ENCODE measurements at places on chromosomes 1 and 21.

DNA sequence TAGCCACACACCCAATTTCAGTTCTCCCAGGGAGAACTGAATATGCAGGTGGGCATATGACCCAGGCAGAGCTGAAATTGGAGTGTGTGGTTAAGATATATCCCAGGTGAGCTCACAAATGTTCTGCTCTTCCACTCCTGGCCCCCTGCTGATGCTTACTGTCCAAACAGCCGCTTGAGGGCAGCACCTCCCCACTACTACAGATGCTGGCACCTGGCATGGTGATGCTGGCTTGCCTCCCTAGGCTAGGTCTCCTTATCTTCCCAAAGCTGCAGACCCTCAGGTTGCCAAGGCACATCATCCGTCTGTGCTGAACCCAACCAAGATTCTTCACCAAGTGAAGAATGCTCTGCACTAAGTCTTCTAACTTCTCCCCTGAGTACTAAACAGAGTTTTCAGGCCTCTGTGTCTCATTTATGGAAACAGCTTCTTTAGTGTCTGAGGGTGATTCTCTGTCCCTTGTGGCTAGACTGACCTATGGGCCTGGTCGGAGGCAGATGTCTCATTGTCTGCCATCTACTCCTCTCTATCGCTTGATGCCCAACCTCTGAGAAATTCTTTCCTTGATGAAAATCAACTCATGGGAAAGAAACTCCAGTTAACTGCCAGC lies 27.2 kb downstream of the XCL1 start:
- H3K27ac ChIP-seq: no peak overlapping the region
- DNase-seq: peak; percentile 61
- H3K4me3 ChIP-seq: no peak overlapping the region
- no peaks in the 10 kb centered on the region for H3K27me3 ChIP-seq

- no peaks in the 10 kb centered on the region for H3K36me3 ChIP-seq
- no peak overlapping the region for H3K4me3 ChIP-seq
- no peaks in the 10 kb centered on the region for H3K4me1 ChIP-seq
- H3K27me3 ChIP-seq: no peaks in the 10 kb centered on the region
Measured at GRCh38 chr1:33719326-33719725, 144.6 kb upstream of the HMGB4 start.

DNA sequence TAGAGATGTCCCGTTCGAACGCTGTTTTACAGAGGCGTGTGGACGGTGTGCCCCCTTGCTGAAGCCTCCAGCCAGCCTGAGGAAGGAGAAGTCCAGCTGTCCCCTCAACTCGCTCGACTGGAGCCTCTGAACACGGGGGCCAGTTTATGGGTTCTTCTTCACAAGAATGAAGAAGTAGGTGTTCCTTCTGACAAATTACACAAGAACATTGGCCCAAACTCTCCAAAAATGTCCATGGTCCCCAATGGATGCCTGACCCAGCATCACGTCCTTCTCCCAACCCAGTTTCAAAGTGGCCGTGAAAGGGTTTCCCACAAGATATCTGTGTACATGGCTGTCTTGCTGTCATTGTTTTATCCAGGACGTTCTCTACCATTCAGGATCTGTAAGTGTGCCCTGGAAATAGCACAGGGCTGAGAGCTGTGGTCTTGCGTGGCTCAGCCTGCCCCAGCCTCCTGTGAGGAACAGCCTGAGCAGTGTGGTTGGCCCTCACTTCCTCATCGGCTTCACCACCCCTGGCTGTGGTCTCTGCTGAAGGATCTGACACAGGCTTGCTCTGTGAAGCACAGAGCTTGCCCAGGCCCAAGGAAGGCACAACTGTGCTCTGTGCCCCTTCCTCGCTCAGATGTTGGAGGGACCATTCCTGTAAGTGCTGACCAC lies 1.0 kb upstream of the S100B start:
- peak overlapping the region; percentile 83 for H3K27ac ChIP-seq
- H3K4me3 ChIP-seq: peak overlapping the region; percentile 25
- DNase-seq: peak; percentile 43
- H3K36me3 ChIP-seq: no peaks in the 10 kb centered on the region

GRCh38 chr1:170415710-170416372 lies 116.1 kb upstream of the GORAB start:
- no peaks in the 10 kb centered on the region for H3K4me1 ChIP-seq
- peaks cover 16% of the 10 kb centered on the region for H3K27me3 ChIP-seq
- no peak overlapping the region for H3K4me3 ChIP-seq

DNA sequence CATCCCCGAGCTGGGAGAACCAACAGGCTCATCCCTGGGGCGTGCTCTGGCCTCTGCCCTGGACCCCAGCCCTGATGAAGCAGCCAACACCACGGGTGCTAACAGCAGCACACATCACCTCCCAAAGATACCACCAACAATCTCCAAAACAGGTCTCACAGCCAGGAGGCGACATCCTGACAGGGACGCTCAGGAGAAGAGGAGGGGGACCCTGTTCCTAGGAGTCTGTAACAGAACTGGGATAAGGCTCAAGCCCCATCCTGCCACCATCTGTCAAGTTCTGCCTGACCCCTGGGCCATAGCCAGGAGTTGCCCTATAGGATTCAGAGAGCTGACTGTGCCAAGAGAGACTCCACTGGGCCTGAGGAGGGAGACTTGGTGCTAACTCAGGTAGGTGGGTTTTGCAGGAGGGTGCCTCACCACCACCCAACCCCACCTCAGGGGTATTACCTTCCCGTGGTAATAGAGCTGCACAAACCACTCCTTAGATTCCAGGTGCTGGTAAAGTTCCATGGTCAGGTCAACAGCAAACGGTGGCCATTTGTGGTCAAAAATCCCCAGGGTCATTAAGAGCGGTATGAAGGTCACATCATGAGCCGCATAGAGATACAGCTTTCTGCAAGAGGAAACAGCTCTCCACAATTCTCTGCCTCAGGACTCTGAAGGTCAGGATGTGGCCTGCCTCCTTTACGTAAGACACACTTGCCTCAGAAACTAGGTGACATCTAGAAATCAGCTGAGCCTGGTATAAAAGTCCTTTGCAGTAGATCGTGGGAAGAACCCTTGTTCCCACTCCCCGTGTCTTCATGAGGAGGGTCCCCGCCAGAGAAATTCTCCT lies 22.3 kb downstream of the ACP6 start:
- H3K27ac ChIP-seq: peak overlapping the region; percentile 82
- peaks cover 41% of the 10 kb centered on the region for H3K4me1 ChIP-seq
- H3K4me3 ChIP-seq: peak overlapping the region; percentile 22

- peaks cover 12% of the 10 kb centered on the region for H3K36me3 ChIP-seq
- H3K4me3 ChIP-seq: peak overlapping the region; percentile 87
- peaks cover 27% of the 10 kb centered on the region for H3K4me1 ChIP-seq
- no peaks in the 10 kb centered on the region for H3K27me3 ChIP-seq
Measured at GRCh38 chr1:87327376-87328271, 1.1 kb upstream of the LMO4 start.

DNA sequence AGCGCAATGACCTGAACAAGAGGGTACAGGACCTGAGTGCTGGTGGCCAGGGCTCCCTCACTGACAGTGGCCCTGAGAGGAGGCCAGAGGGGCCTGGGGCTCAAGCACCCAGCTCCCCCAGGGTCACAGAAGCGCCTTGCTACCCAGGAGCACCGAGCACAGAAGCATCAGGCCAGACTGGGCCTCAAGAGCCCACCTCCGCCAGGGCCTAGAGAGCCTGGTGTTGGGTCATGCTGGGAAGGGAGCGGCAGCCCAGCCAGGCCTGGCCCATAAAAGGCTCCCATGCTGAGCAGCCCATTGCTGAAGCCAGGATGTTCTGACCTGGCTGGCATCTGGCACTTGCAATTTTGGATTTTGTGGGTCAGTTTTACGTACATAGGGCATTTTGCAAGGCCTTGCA lies 5.4 kb upstream of the CCDC28B start:
- no peak overlapping the region for H3K27ac ChIP-seq
- no peaks in the 10 kb centered on the region for H3K27me3 ChIP-seq
- peaks cover 50% of the 10 kb centered on the region for H3K36me3 ChIP-seq
- peaks cover 36% of the 10 kb centered on the region for H3K4me1 ChIP-seq
- DNase-seq: no peak

GRCh38 chr1:226679853-226680516 lies 59.1 kb downstream of the ITPKB start:
- peaks cover 97% of the 10 kb centered on the region for H3K4me1 ChIP-seq
- H3K36me3 ChIP-seq: peaks cover 37% of the 10 kb centered on the region
- H3K4me3 ChIP-seq: peak overlapping the region; percentile 79
- peak; percentile 79 for DNase-seq
- no peaks in the 10 kb centered on the region for H3K27me3 ChIP-seq

DNA sequence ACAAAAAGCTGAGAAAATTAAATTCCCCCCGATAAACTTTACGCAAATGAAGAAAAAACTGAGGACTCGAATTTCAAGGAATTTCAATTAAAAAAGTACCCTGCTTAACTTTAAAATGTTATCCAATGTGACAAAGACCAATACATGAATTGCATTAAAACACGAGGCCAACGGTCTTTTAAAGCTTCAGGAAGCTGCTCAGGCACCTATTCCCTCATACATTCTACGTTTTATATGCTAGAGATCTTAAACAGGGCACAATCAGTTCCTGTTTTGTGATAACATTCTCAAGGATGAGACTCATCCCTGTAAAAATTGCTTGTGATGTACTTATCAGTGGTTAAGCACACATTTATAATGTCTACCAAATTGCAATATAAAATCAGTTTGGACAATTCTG lies 3.0 kb downstream of the YOD1 start:
- H3K36me3 ChIP-seq: peaks cover 14% of the 10 kb centered on the region
- peaks cover 66% of the 10 kb centered on the region for H3K4me1 ChIP-seq
- H3K4me3 ChIP-seq: no peak overlapping the region
- H3K27ac ChIP-seq: no peak overlapping the region
- H3K27me3 ChIP-seq: no peaks in the 10 kb centered on the region

GRCh38 chr1:84735483-84735882 lies 45.2 kb upstream of the SSX2IP start:
- H3K4me3 ChIP-seq: no peak overlapping the region
- no peaks in the 10 kb centered on the region for H3K36me3 ChIP-seq
- H3K27ac ChIP-seq: no peak overlapping the region
- DNase-seq: no peak
- peaks cover 19% of the 10 kb centered on the region for H3K27me3 ChIP-seq
- no peaks in the 10 kb centered on the region for H3K4me1 ChIP-seq

- DNase-seq: no peak
- no peak overlapping the region for H3K27ac ChIP-seq
- H3K36me3 ChIP-seq: no peaks in the 10 kb centered on the region
- H3K4me1 ChIP-seq: peaks cover 4% of the 10 kb centered on the region
- H3K4me3 ChIP-seq: no peak overlapping the region
Measured at GRCh38 chr1:228992907-228993535, 257.7 kb downstream of the RHOU start.

GRCh38 chr1:5888606-5889211 lies 103.5 kb downstream of the NPHP4 start:
- H3K36me3 ChIP-seq: no peaks in the 10 kb centered on the region
- H3K27ac ChIP-seq: no peak overlapping the region
- no peak for DNase-seq
- H3K4me3 ChIP-seq: no peak overlapping the region
- no peaks in the 10 kb centered on the region for H3K4me1 ChIP-seq

- H3K4me3 ChIP-seq: no peak overlapping the region
- no peaks in the 10 kb centered on the region for H3K36me3 ChIP-seq
- no peaks in the 10 kb centered on the region for H3K4me1 ChIP-seq
Measured at GRCh38 chr1:60483509-60483908, 409.9 kb upstream of the C1orf87 start.

GRCh38 chr21:33299181-33299752 lies 25.5 kb upstream of the IFNAR1 start:
- peak overlapping the region; percentile 64 for H3K4me3 ChIP-seq
- peaks cover 21% of the 10 kb centered on the region for H3K36me3 ChIP-seq
- H3K27me3 ChIP-seq: no peaks in the 10 kb centered on the region
- peak; percentile 49 for DNase-seq
- H3K27ac ChIP-seq: peak overlapping the region; percentile 77

DNA sequence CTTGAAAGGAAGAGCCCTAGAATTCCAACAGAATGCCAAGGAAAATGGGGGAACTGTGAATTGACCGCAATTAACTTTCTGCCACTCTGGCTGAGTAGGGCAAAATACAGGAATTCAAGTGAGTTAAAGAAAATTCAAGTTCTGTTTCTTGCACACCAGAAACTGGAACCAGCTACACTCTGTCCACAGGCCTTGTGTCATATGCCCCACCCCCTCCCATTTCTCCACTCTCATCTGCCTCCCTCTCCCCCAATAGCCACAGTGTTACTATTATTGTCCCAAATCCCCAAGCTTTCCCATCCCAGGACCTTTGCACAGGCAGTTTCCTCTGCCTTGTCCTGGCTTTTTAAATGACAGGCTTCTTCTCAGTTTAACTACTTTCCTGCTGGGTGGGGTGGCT lies 4.3 kb upstream of the STK40 start:
- H3K4me1 ChIP-seq: peaks cover 37% of the 10 kb centered on the region
- H3K27ac ChIP-seq: peak overlapping the region; percentile 78

DNA sequence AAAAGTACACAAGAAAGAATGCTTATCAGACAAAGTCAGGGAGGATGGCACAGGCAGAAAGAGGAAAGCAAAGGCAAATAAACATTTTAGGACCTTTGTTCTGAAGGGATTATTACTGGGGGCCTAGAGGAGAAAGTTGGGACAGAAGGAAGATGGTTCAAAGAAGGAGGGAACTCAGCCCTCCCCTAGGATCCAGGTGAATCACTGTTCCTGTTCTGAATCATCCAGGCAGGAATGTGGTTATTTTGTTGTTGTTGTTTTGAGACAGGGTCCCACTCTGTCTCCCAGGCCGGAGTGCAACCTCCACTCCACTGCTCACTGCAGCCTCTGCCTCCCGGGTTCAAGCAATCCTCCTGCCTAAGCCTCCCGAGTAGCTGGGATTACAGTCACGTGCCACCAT lies 38.5 kb upstream of the PSEN2 start:
- no peaks in the 10 kb centered on the region for H3K27me3 ChIP-seq
- peaks cover 6% of the 10 kb centered on the region for H3K36me3 ChIP-seq
- peaks cover 18% of the 10 kb centered on the region for H3K4me1 ChIP-seq
- DNase-seq: no peak
- no peak overlapping the region for H3K4me3 ChIP-seq
- H3K27ac ChIP-seq: no peak overlapping the region

GRCh38 chr1:36160949-36161485 lies 5.1 kb downstream of the MAP7D1 start:
- H3K4me1 ChIP-seq: peaks cover 62% of the 10 kb centered on the region
- peak overlapping the region; percentile 93 for H3K27ac ChIP-seq
- DNase-seq: peak; percentile 79

- H3K4me3 ChIP-seq: no peak overlapping the region
- H3K27ac ChIP-seq: no peak overlapping the region
- peaks cover 63% of the 10 kb centered on the region for H3K4me1 ChIP-seq
- DNase-seq: peak; percentile 27
- H3K27me3 ChIP-seq: peaks cover 82% of the 10 kb centered on the region
Measured at GRCh38 chr1:117653732-117654492, 48.1 kb downstream of the TENT5C start.

GRCh38 chr1:32276032-32276782 lies 15.7 kb upstream of the HDAC1 start:
- peak overlapping the region; percentile 67 for H3K27ac ChIP-seq
- H3K4me3 ChIP-seq: no peak overlapping the region
- H3K27me3 ChIP-seq: no peaks in the 10 kb centered on the region
- H3K36me3 ChIP-seq: peaks cover 63% of the 10 kb centered on the region
- H3K4me1 ChIP-seq: peaks cover 54% of the 10 kb centered on the region

- no peak for DNase-seq
- H3K36me3 ChIP-seq: peaks cover 5% of the 10 kb centered on the region
- no peak overlapping the region for H3K4me3 ChIP-seq
- peak overlapping the region; percentile 65 for H3K27ac ChIP-seq
- H3K4me1 ChIP-seq: peaks cover 29% of the 10 kb centered on the region
Measured at GRCh38 chr1:244097523-244098405, 46.7 kb downstream of the ZBTB18 start.

All from activated naive CD8-positive, alpha-beta T cell treated with anti-CD3 and anti-CD28 coated beads for 36 hours (primary cell).